ENCODE measurements at places on chromosomes 16 and 17.

DNA sequence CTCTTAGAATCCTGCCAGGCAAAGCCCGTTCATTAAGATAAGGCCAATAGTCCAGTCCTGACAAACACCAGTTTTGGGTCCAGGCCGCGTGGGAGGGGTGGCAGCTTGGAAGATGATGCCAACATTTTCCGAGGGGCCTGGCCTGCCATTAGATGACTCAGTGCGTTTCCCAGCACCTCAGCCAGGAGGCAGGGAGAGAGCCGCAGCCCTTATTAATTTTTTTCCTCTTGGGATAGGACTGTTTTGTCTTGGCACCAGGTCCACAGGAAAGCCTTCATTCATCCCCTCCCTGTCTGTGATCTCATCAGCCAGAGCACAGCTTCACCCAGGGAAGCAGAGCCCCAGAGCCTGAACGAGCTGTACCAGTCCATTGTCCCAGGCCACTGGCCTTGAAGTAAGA is 4.7 kb upstream of the NDEL1 start:
- DNase-seq: no peak

DNA sequence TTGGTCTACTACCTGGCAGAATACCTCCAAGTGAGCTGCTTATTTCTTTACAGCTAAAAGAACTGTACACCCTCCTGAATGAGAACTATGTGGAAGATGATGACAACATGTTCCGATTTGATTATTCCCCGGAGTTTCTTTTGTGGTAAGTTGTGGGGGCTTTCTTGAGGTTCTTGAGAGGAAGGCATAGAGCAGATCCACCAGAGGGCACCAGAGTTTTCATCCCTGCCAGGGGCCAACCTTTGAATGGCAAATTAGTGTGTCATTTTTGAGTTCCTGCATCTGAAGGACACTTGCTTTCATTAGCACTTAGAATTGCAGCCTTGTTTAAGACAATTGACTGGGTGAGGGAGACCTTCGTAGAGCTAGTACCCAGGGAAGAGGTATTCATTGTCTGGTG is 35.0 kb downstream of the NMT1 start:
- DNase-seq: peak; percentile 58

DNA sequence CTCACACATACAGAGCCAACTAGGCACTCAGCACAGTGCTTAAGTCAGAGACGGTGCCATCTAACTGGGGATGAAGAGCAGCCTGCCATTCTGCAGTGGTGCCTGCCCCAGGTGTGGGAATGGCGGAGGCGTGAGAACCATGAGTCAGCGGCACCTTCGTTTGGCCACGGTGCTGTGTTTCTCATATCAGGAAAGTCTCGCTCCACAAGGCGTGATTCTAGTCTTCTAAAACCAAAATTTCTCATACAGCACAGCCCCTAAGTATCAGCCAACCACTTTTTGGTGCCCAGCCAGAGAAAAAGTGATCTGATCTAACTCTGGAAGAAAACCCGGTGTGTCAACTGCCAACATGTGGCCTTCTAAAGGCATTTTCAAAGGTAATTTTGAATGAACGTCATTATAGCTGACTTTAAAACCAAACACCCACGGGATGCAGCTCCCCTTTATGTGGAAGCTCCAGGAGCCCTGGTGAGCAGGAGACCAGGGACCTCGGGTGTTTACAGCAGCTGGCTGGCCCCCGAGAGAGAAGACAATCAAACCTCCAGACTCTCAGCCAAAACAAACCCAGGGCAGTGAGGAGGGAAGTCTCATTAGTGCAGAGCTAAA is 54.6 kb downstream of the ABCC12 start:
- DNase-seq: no peak

DNA sequence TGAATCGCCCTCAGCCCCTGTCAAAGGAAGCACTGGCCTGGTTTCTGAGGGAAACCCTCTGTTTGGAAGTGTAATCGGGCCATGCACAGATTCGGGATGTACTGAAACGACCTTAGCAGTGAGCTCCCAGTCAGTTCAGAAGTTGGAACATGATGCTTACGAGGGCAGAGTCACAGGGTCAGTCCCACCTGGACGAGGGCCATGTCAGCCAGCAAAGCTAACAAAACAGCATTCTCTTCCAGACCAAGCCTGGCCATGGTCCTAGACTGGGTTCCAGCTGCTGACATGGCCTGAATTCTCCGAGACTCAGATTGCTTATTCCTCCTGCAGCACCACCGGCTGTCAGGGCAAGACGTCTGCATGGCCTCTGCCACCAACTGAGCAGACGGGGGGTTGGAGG is 192.2 kb upstream of the WSCD1 start:
- DNase-seq: no peak

DNA sequence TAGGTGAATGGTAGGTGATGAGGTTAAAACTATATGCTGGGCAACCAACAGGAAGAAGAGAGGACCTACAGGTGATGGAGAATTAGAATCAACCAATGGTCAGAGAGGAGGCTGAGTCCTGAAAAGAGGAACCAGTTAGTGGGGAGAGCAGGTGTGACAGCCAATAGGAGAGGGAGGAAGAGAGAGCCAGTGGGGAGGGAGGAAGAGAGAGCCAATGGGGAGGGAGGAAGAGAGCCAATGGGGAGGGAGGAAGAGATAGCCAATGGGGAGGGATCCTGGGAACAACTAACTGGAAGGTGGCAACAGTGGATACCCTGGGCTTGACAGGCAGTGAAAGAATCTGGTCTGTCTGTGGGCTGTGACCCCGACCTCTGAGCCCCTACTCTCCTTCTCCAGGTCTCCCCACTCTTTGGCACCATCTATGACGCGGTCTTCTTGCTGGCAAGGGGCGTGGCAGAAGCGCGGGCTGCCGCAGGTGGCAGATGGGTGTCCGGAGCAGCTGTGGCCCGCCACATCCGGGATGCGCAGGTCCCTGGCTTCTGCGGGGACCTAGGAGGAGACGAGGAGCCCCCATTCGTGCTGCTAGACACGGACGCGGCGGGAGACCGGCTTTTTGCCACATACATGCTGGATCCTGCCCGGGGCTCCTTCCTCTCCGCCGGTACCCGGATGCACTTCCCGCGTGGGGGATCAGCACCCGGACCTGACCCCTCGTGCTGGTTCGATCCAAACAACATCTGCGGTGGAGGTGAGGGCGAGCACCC is 3.7 kb downstream of the GUCY2D start:
- DNase-seq: peak; percentile 46

DNA sequence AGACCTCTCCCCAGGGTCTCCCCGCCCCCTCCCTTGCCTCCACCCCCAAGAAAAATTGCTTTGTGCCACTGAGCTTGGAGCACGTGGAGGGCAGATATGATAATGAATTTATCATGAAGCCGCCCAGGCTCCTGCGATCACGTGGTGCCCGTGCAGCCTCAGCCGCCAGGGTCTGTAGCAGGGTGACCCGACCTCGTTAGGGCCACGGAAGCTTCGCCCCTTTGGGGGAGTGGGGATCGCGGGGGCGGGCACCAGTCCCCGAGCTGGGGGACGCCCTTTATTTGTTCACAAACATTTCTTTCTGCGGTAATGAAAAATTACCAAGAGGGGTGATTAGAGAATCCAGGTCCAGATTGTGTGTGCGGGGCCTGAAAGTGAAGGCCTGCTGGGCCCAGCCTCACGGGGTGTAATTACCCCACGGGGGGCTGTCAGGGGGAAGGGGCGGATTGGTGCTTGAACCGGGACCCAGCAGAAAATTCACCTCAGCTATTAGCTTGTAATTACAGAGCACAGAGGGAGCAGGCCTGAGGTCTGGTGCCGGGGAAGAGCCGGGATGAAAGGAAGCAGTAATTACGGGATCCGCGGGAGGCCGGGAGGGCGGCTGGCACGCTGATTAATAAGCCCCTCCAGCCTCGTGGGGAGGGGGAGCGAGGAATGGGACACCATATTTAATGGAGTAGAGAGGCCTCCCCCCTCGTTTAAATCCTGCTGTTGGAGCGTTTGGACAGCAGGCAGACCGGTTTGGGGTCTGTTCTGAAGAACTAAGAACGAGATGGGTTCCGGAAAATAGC is 13.3 kb downstream of the GSE1 start:
- peak; percentile 75 for DNase-seq

DNA sequence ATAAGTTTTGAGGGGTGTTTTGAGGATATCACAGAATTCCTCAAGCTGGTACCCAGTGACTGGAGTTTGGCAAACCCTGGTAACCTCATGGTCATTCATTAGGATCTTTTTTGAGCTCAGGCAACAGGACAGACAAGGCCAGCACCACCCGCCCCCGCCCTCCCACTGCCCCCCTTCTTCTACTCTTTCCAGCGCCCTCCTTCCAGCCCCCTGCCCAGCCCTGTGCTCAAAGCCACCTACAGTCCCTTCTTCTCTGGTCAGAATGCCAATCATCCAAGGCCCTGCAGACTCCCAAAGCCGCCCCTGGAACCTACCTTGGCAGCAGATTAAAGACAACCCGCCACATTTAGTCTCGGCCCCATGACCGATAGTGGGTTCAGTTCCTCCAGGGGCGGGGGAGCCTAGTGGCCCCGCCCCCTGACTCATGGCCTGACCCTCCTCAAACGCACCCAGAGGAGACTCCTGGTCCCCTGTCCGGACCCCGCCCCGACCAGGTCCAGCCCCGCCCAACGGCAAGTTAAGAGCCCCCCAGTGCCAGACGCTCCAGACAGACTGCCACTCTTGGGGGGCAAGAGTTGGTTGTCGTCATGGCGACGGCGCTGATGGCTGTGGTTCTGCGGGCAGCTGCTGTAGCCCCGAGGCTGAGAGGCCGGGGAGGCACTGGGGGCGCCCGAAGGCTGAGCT is at the start of gene NAGS:
Gene NAGS, plus strand, starts transcription at position 546 of the 684 bp plus-strand sequence. Its CDS starts 42 bp downstream, at position 588.
- DNase-seq: peak; percentile 71

DNA sequence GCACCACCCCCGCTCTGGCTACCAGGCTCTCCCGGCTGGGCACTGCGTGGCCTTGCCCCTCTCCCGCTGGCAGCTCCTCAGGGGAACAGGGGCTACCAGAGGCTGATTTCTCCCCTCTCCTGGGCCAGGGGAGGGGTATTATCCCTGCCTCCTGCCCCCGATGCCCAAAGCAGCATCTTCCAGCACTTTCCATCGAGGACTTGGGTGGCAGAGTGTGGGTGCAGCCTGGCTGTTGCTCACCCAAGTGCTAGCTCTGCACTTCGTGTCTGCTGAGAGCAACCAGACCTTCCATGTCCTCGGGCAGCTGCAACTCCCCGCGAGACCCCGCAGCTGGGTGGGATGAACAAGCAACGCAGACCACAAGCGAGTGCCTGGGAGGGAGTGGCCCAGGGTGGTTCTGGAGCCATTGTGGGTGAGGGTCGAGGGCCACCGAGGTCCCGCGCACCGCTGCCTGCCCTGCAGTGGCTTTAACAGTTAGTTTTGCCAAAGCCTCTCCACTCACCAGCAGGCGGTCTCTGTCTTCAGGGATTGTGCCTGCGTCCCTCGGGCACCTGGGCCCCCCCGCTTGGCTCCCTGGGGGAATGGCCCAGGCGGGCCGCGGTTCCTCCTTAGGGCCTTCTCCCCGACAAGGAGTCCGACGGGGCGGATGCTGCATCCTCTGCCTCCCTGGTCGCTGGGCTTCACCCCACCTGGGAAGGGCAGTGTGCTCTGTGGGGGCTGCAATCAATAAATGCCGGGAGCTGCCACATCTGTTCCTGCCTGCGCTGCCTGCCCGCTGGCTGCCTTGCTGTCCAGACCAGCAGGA is 8.4 kb downstream of the SLC25A10 start:
- no peak for DNase-seq

- no peak for DNase-seq
Measured at GRCh38 chr16:27362570-27363245, 39.3 kb upstream of the IL21R start.

DNA sequence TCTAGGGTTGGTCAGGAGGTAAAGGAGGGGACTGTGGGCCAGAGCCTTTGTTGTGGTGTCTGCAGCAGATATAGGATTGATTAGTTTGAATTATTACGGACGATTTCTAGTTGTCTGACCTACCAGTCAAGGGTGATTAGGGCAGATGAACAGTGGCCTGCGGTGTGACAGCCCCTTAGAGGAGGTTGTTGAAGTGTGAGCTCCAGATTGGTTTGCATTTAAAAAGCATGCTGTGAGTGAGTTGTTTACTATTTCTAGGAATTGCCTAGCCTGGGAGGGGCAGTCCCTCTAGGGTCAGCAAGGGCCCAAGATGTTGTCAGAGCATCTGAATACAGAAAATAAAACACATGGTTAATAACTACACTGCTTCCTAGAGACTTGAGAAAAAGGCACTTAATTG is 108.8 kb downstream of the ARHGAP44 start:
- peak; percentile 18 for DNase-seq

GRCh38 chr16:6726621-6727020 is 606.0 kb upstream of the RBFOX1 start:
- no peak for DNase-seq

DNA sequence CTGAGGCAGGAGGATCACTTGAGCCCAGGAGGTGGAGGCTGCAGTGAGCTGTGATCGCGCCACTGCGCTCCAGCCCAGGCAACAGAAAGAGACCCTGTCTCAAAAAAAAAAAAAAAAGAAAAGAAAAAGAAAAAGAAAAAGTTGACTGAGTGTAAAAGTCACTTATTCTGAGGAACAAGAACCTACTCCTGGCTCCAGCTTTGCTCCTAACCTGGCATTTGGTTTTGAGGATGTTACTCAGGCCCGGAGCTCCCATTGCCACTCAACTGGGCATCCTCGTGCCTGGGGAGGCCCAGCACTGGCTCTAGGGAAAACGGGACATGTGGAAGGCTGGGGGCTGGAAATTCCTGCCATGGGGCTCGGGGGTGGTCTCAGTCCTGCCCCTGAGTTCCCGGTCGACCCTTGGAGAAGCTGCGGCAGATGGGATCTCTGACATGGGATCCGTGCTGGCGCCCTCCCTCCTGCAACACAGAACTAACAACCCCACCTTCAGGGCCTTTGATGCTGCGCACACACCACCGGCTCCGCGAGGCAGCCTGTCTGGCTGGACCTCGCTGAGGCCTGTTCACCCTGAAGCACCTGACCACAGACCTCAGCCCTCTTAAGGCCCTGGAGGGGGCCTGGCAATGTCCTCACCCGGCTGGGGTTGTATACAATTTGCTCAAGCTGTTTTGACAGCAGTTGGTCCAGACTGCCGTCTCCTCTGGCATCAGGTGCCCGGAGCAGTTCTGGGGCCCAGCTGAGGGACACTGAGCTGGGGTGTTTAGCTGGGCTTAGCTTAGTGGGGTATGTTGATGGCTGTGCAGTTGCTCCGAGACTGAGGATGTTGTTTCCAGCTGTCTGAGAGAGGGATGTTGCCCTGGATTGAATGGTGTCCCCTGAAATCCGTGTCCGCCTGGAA is 12.3 kb downstream of the CD7 start:
- DNase-seq: no peak

DNA sequence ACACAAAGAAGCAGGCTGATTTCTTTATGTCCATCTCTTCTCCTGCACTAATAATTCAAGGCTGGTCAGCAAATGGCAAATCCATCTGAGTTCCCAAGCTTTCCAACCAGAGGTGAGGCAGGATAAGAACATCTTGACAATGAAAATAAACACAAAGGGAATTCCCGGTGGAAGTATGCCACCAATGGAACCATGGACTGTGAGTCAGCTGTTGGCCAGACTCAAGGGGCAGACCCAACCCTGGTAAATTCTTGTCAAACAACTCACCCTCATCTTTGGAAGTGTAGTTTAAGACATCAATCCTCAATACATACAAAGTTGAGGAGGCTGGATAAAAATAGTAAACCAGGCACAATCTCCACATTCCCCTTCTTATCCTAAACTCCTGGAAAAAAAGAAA is 74.3 kb upstream of the CES5A start:
- DNase-seq: no peak

GRCh38 chr17:69050999-69051775 is 9.5 kb downstream of the ABCA9 start:
- DNase-seq: no peak

All from GM23338 (cell line).